ENCODE measurements at places on chromosomes 12 and 14.
A peak's percentile ranks its signal among the peaks of the same experiment; 100 is the strongest.

DNA sequence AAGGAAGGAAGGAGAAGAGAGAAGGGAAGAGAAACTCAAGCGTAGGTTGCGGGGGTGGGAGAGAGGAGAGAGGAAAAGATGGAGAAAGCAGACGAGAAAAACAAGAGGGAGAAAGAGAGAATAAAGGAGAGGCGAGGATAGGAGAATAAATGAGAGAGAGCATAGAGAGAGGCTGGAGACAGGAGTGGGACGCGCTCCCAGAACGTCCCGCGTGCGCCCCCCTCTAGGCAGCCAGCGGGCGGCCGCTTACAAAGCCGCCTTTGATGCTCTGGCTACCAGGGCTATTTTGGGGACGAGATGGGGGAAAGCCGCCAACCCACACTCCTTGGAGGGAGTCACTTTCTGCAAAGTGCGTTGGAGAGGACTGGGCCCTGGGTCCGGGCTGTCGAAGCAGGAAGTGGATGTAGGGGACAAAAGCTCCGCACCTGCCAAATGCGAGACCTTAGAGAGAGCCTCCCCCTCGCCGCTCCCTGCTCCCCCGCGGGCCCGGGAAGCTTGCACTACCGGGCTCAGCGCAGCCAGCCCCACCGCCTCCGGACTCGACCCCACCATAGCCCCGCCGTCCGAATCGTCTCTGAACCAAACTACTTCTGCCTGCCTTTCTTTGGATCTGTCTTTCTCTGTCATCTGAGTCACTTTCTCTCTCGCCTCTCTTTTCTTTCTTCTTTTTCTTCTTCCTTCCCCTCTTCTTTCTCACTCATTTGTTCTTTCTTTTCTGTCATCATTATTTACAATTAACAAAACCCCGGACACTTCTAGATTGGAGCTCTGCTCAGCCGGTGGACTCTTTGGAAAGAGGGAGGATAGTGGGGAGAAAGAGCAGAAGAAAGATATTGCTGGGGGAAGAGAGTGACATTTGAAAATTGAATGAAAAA lies 8.0 kb downstream of the ASCL1 start:
- DNase-seq, result peak; percentile 57

GRCh38 chr14:95495538-95496025 lies 20.9 kb downstream of the SYNE3 start:
- no peak for DNase-seq

- no peak for DNase-seq
Observed at GRCh38 chr14:77923131-77923936, 123.4 kb downstream of the ADCK1 start.

- no peak for DNase-seq
Observed at GRCh38 chr12:95963096-95963495, 20.0 kb downstream of the AMDHD1 start.

GRCh38 chr12:103645202-103645601 lies 58.1 kb downstream of the STAB2 start:
- DNase-seq, result no peak

- DNase-seq, result no peak
Observed at GRCh38 chr14:69345402-69345801, 52.7 kb downstream of the ERH start.

DNA sequence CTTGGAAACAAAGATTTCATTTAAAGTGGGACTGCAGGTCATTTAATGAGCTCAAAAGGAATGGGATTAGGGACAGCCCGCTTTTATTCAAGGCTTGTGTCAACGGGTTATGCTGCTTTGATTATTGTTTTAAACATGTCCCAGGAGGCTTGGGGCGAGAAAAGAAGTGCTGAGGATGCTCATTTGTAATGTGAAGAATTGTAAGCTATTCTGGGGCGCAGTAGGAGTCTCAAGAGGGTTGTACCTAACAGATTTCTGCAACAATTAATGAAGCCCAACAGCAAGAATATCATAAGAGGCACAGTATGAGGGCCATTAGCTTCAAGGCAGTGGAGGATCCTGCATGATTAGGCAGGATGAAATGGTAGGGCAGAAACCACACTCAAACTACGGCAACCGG lies 122.5 kb downstream of the KTN1 start:
- DNase-seq, result no peak

DNA sequence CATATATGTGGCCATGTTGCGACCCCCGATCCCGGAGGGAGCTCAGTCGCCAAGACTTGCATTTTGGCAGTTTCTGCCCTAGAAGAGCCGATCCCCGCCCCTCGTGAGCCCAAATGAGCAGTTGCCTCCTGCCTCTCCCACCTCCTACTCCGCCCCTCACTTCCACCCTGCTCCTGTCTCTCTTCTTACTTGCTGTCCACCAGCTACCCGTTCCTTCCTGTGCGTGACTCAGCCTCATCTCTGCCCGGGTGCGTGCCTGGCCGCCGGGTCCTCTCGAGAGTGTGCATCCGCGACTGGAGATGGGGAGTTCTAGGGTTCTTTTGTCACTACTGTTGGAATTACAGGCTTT lies 585 bp downstream of the GPATCH2L start:
- peak; percentile 7 for DNase-seq

- no peak for DNase-seq
Observed at GRCh38 chr14:34275078-34275477, 187.0 kb downstream of the SPTSSA start.

GRCh38 chr12:91211866-91212265 lies 29.2 kb upstream of the DCN start:
- no peak for DNase-seq

DNA sequence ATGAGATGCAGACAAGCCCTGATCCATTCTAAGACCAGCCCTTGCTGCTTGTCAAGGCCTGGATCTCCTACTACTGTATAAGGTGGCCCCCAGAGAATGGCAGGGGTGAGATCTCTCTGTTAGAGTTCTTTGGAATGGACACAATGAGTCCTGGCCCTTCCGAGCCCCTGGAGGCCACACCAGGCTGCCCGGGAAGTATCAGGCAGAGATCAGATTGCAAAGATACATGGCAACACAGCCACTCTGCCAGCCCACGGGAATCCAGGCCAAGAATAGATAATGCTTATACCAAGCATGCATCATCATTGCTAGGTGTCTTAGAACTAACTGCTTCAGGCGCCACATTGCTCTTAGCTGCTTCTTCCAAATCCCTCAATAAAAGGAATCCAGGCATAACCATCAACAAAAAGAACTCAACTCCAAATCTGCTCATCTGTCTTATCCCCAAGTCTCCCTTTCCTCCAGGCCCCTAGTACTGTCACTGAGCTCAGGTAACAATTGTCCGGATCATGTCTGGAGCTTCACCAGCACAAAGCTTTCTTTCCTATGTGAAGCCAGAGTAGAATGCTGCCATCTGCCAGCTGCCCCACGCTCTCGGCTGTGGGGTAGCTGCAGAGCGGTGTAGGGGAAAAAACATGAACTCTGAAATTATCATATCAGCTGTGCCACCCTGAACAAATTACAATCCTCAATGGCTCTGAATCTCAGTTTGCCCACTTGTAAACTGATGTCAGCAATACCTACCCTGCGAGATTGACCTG lies 5.5 kb upstream of the VASH1 start:
- DNase-seq, result no peak

GRCh38 chr14:60965402-60965801 lies 15.5 kb downstream of the TRMT5 start:
- no peak for DNase-seq

DNA sequence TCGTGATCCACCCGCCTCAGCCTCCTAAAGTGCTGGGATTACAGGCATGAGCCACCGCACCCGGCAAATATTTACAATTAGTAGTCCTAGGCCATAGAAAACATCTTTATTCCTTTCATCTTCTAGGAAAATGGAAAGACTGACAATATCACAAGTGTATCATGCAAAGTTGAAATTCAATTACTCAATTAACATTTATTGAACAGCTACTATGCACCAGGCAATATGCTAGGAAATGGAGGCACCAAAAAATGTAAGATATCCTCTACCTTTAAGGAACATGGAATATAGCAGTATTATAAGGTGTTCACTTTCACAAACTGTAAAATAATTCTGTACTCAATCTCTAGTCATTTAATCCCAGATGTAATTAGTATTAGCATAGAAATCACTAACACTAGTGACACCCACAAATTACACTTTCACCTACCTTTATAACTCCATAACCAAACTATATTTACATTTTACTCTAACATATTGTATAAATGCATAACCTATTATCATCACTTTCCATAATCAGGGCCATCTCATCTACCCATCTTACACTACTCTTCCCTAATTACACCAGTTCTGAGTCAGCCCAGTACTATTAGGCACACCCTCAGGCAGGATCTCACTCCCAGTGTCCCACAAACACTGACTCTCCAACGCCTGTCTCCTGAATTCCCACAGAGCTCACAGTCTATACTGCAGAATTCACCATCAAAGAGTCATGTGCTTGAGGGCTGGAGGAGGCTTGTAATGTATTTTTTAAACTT lies 10.4 kb downstream of the CORO1C start:
- DNase-seq, result no peak

GRCh38 chr14:78782551-78782950 lies 612.4 kb downstream of the NRXN3 start:
- no peak for DNase-seq

GRCh38 chr12:25824734-25825133 lies 133.7 kb upstream of the RASSF8 start:
- no peak for DNase-seq

- DNase-seq, result no peak
Observed at GRCh38 chr14:60691383-60692113, 32.6 kb downstream of the SIX4 start.

DNA sequence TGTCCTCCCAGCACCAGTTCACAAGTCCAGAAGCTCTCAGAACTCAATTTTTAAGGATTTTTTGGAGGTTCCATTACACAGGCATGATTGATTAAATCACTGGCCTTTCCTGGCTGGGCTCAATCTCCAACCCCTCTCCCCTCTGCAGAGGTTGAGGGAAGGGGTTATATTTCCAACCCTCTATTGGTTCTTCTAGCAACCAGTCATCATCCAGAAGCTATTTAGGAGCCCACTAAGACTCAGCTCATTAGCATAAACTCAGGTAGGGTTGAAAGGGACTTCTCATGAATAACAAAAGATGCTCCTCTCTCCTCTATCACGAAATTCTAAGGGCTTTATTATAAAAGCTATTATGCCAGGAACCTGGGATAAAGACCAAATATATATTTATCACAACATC lies 41.5 kb downstream of the SPPL3 start:
- no peak for DNase-seq

DNA sequence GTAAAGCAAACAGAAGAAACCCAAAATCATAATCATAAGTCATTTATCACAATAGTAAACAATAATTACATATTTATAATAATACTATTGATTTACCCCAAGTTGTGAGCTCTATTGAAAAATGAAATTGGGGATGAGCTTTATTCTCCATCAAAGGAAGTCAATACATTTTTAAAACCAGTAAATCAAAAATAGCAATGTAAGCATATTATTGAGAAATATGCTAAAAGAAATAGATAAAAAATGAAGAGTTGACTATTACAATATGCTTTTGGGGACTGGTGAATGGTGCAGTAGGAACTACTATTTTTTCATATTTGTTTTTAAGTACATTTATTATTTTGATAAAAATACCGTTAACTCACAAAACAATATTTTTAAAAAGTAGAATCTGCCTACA lies 31.2 kb upstream of the STK38L start:
- DNase-seq, result no peak

- no peak for DNase-seq
Observed at GRCh38 chr14:61636779-61637178, 58.5 kb upstream of the HIF1A start.

DNA sequence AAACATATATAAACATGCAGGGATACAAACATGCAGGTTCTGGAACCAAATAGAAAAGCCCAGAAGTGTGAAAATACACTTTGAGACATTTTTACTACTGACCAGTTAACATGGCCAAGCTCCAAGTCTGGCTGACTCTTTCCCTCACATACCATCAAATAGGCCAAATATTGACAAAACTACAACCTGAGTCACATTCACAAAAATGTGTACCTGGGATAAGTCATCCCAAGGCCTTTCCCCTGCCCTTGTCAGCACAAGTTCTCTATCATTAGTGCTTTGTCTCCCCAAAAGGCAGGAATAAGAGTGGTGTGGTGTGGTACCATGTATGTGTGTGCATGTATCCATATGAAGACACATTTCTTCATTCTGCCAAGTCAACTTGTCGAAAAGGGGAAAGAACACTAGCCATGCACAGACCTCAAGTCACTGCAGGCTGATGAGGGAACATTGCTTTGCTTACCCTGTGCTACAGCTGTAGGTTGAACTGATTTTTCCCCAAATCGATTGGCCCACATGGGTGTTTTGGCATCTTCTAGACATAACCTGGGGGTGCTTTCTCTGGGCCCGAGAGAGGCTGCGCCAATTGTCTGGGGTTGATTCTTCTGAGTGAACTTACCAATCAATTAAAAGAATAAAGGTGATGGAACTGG lies 14.9 kb downstream of the HOXC4 start:
- no peak for DNase-seq

DNA sequence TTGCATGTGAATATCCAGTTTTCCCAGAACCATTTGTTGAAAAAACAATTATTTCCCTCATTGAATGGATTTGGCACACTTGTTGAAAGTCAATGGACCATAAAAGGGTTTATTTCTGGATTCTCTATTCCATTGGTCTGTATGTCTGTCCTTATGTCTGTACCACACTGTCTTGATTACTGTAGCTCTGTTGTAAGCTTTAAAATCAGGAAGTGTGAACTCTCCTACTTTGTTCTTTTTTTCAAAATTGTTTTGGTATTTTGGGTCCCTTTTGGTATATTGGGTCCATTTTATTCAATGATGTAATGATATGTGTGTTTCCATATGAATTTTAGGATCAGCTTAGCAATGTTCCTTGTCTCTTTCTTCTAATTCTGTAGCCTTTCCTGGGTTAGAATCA lies 64.8 kb downstream of the PPP2R5C start:
- no peak for DNase-seq

- no peak for DNase-seq
Observed at GRCh38 chr12:19302100-19302640, 137.1 kb upstream of the AEBP2 start.

GRCh38 chr12:111454716-111455447 lies 49.2 kb downstream of the SH2B3 start:
- DNase-seq, result no peak

DNA sequence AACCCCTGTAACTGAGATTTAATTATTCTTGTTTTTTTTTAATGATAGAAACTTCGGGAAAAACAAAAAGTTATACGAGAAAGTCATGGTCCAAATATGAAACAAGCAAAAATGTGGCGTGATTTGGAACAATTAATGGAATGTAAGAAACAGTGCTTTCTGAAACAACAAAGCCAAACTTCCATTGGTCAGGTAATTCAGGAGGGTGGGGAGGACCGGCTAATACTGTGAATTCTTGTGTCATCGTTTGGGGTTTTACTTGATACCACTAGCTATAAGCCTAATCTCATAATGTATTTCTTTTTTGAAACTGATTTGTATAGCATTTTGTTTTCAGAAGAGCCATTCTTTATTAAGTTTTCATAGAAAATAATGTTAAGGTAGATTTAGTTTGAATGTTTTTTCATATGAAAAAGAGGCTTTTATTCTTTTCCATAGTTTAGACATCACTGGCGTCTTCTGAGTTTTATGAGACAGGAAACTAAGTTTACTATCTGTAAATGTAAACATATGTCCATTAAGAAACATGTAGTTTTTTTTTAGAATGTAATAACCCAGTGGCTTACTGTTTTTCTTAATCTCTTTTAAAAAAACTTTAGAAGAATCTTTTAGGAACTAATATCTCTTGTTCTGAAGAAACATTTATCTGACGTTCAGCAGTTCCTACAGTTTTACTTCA lies 62.9 kb upstream of the ATP2A2 start:
- no peak for DNase-seq
